ENCODE measurements at places on chromosomes 5 and 9. TPM values are rescaled to one million over a fixed set of nuclear protein-coding genes. Genes with fewer than 3 reads are reported as not detected.

The C9orf153 gene
- polyA plus RNA-seq, result not detected

The SPINK4 gene
- not detected for polyA plus RNA-seq

The CDH10 gene
- polyA plus RNA-seq, result not detected

The RRAGA gene
- polyA plus RNA-seq, result 89.6 TPM

The RPL35 gene
- 2,024 TPM for polyA plus RNA-seq

The ELL2 gene
- polyA plus RNA-seq, result 8.3 TPM

The GLRA1 gene
- not detected for polyA plus RNA-seq

The CCDC69 gene
- 103 TPM for polyA plus RNA-seq

The ZNF658 gene
- 2.2 TPM for polyA plus RNA-seq

The GRIN3A gene
- polyA plus RNA-seq, result 0.09 TPM

The PCDHB13 gene
- not detected for polyA plus RNA-seq

The HTR4 gene
- polyA plus RNA-seq, result not detected

The WDR31 gene
- 0.09 TPM for polyA plus RNA-seq

The SLC6A7 gene
- not detected for polyA plus RNA-seq

The TAS2R1 gene
- polyA plus RNA-seq, result not detected

The TMC1 gene
- not detected for polyA plus RNA-seq

The LHX6 gene
- not detected for polyA plus RNA-seq

The AOPEP gene
- 11.8 TPM for polyA plus RNA-seq

The AFAP1L1 gene
- not detected for polyA plus RNA-seq

The PRRT1B gene
- polyA plus RNA-seq, result not detected

The NIPAL4 gene
- polyA plus RNA-seq, result 10.7 TPM

The BHMT gene
- not detected for polyA plus RNA-seq

The CCNO gene
- polyA plus RNA-seq, result not detected

The SLCO4C1 gene
- polyA plus RNA-seq, result 0.08 TPM

The ORM2 gene
- not detected for polyA plus RNA-seq

Data from naive B cell (primary cell).